T47D (cell line): ENCODE measurements at places on chromosomes 16 and 17.
A peak's percentile ranks its signal among the peaks of the same experiment; 100 is the strongest.

DNA sequence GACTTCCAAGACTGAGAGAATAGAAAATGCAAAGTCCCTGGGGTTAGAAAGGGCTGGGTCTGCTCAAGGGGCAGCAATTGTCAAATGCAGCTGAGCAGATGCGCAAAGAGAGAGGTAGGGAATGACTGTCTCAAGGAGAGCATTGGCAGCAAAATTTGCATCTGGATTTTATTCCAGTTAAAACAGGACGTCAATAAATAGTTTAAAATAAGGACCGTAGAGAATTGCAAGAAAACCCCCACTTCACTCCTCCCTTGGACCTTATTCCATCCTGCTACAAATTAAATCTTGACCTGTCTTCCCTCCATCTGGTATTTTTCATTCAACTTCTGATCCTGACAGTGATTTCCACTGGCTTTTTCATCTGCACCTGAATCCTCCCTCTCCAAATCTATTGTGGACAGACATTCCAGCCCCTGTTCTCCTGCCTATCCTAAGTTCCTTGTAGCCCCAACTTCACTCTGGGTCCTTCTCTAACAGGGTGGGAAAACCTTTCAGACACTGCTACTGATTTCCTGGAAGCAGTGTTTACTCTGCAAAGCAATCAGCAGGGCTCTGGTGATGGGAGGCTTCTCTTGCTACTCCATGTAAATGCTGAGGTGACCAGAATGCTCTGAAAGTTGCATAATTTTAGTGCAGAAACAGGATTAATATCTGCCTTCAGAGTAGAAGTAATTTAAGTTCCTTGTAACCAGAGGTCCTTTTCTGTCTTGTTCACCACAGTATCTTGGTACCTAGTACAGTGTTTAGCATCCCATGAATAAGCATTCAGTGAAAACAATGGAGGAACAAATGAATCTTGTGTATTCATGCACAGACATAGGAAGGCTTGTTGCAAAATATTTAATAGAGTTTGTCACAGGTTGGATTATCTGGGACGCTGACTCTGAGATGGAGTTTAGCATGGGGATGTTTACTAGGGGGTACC, 79.2 kb downstream of the CDH11 start:
- no peak for DNase-seq

DNA sequence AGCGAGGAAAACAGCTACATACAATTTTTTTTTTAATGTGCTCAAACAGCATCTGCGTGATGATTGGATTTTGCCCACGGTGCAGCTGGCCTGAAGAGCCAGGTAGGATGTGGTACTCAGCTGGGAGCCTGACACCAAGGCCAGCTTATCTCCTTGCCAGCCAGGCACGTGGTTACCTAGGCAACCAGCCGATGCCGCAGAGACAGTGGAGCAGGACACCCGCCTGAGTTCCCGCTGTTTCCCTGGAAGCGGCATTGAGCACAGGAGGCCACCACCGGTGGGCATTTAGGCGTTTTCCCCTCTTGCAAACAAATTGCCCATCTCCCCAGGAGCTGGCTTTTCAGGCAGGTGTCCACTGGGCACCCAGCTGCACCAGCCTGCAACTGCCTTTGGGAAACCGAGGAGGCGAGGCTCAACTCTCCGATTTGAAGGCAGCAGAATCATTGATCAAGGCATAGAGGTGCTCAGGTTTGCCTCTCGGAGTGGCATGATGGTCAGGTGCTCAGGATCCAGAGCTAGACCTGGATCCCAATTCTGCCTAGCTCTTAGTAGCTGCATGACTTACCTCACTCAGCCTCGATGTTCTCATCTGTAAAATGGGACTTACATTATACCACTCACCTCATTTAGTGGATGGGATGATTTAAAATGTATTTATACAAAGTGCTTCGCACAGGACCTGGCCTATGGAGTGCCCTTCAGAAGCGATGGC, 137.5 kb upstream of the PLCG2 start:
- DNase-seq = no peak

GRCh38 chr17:67606471-67606870, 111.3 kb upstream of the NOL11 start:
- no peak for DNase-seq

- no peak for DNase-seq
These were observed 33.4 kb downstream of the CDK5R1 start for GRCh38 chr17:32520104-32520701.

- DNase-seq = peak; percentile 74
These were observed 73.1 kb downstream of the CCDC182 start for GRCh38 chr17:57671667-57672632.

DNA sequence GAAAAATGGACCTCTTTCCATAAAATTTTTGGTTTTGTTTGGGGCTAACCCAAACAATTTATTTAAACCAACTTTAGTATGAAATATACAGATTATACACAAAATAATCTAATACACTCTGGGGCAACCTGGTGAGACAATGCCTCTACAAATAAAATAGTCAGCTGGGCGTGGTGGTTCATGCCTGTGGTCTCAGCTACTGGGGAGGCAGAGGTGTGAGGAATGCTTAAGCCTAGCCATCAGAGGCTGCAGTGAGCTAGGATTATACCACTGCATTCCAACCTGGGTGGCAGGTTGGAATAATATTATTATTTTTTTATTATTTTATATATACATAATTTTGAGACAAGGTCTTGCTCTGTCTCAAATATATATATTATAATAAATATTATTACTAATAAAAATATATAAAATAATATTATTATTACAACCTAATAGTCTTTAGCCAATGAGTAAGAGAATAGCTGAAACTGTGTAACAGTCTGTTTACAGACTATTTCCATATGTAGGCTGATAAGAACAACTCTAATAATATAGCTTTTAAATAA, 50.5 kb downstream of the GLG1 start:
- no peak for DNase-seq

GRCh38 chr16:59701963-59702930, 968.1 kb upstream of the GOT2 start:
- DNase-seq = no peak

GRCh38 chr16:77212741-77213541, 13.7 kb downstream of the SYCE1L start:
- DNase-seq = no peak

- DNase-seq = no peak
These were observed 9.3 kb downstream of the PGAP3 start for GRCh38 chr17:39678340-39679116.

- DNase-seq = no peak
These were observed 237.3 kb downstream of the CCDC182 start for GRCh38 chr17:57507828-57508227.

GRCh38 chr17:1765576-1765975, 3.7 kb downstream of the SERPINF1 start:
- DNase-seq = no peak

DNA sequence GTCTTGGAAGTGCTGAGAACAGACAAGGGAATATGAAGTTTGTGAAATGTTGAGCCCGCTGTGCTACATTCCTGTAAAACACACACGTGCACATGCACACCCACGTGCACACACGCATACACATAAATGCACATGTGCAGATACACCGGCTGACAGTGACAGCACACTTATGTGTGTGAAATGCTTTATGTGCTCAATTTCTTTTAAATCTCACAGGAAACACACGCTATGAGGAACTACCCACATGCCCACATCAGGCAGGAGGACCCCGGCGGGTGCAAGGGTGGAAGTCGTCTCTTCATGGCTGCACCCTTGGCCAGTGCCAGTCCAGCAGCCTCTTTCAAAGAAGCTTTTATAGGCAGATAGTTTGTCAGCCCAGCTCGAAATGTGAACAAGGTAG, 561 bp upstream of the WFDC1 start:
- DNase-seq = no peak
